ENCODE measurements at places on chromosomes 5 and 9.

DNA sequence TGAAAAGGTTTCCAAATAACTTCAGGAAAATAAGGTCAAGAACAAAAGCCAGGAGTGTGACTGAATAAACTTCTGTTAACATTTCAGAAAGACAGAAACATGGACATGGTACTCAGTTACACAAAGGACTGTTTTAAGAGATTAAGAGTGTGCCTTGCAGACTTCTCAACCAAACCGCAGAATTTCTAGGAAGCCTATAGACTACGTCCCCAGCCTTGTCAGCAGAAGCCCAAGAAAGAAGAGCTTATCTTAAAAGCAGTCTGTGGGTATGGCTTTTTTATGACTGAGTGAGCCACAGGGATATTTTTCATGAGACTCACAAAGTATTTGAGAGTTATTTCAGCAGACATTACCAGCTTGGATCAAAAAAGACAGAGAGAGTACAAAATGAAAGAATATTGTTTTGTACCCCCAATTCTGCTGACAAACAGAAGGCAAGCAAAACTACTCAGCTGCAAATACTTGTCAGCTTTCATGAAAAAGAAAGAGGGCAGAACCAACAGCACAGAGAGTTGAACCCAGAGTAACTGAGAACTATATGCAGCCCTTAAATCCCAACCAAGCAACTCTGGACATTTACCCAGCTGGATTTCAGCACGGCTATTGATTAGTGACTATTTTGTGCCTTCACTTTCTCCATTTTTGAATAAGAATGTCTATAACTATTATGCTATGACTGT, 711.0 kb upstream of the CTNND2 start:
- no peak for DNase-seq

GRCh38 chr5:135991429-135991828, 36.6 kb upstream of the LECT2 start:
- DNase-seq: no peak

DNA sequence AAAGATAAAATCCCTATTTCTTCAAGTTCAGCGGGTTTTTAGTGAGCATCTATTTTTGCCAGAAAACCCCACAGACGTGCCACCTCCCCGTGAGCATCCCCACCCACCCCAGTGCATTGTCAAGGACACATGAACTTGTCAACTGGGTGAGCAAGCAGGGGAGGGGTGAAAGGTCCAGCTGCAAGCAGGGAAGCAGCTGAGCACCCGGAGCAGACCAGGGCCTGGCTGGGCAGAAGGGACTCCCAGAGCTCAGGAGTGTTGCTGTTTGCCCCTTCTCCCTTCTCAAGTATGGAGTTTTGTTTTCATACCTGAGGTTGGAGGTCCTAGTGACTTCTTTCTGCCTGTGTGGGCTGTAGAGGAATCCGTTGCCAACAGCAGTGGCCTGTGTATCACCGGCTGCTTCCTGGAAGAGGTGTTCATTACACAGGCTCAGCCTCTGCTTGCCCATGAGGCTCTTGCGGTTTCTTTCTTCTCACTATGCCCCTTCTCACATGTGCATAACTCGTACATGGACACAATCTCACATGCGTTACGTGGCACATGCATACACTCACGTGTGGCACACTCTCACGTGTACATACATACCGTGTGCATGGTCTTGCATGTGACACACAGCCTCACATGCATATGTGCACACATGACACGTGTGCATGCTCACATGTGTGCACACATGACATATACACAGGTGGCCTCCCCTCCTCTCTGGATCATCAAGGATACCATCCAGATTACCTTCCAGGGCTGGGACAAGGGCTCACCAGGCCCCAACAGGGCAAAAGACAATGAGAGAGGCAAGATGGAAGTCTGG, 126.7 kb downstream of the MVB12B start:
- DNase-seq: no peak

GRCh38 chr5:132525299-132525724, 18.0 kb downstream of the IL5 start:
- DNase-seq: no peak

DNA sequence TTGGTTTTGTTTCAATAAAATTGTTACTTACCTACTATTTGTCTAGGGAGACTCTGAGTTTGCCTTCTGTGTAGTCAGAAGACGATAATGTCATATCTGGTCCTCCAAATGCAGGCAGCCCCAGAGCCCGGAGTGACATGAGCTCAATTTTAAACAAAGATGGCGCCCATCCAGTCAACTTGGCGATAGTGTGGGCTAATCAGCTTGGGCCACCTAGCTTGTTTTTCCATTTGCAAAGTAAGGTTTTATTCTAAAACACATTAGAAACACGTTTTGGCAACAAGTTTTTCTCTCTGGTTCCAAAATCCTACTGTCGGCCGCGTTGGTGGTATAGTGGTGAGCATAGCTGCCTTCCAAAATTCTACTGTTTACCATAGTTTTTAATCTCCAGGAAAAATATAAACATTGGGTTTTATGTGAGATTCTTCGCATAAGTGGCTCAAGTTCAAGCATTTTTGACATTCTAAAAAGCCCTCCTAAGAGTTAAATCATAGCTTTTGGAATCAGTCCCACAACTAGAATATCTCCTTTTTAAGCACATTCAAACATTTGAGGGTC, 13.2 kb downstream of the TSC1 start:
- DNase-seq: peak; percentile 41

GRCh38 chr5:33148076-33148513, 292.7 kb upstream of the TARS1 start:
- DNase-seq: peak; percentile 87

DNA sequence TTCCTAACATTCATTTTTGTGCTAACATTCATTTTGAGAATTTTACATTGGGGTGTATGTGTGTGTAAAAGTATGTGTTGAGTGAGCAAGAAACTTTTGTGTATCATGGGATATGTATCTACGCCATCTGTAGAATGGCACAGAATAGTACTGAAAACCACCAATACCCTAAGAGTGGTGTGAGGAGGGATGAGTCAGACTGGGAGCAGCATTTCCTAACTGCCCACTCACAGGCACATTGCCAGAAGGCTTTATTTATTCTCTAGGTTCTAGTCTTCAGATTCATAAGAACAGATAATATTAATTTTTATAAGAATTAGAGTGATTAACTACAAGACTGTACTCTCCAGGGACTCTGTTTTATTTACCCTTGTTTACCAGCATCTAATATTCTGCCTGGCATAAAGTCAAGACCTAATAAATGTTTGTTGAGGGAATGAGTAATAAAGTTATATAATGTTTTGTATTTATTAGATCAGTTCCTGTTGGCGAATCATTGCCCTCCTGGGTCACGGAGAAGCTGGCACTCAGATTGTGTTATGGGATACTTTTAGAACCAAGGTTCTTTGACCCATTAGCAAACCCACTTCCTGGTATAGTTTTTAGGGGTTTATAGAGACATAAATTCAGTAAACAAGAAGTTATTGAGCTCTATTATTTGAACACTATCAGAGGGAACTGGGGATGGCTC, 159.1 kb upstream of the PPP2R2B start:
- peak; percentile 1 for DNase-seq

GRCh38 chr9:91395553-91396471, 27.8 kb downstream of the NFIL3 start:
- DNase-seq: peak; percentile 94

DNA sequence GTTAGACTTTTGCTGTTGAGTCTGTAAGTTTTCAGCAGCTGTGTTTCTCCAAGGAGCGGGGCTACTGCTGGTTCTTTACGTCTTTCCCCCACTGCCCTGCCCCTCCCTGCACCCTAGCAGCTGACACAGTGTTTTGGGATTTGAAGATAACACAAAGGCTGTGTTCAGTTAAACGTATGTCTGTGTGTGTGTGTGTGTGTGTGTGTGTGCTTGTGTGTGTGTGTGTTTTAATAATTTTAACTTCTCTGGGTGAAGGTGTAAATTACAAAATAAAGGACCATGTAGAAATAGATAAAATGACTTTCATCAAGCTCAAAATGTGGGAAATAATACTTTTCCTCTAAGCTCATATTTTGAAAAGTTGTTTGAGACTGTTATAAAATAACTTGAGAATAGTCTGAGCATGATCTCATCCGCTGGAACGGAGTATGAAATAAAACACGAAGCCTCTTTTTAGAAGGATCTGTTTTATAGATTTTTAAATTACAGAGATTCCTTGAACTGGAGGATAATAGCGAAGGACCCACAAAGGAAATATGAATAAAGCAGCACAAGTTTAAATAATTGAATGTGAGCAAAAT, 10.9 kb downstream of the ABL1 start:
- DNase-seq: peak; percentile 83

Measured in fibroblast of skin of right quadriceps (primary cell).